ENCODE measurements at places on chromosomes 5 and 9.

DNA sequence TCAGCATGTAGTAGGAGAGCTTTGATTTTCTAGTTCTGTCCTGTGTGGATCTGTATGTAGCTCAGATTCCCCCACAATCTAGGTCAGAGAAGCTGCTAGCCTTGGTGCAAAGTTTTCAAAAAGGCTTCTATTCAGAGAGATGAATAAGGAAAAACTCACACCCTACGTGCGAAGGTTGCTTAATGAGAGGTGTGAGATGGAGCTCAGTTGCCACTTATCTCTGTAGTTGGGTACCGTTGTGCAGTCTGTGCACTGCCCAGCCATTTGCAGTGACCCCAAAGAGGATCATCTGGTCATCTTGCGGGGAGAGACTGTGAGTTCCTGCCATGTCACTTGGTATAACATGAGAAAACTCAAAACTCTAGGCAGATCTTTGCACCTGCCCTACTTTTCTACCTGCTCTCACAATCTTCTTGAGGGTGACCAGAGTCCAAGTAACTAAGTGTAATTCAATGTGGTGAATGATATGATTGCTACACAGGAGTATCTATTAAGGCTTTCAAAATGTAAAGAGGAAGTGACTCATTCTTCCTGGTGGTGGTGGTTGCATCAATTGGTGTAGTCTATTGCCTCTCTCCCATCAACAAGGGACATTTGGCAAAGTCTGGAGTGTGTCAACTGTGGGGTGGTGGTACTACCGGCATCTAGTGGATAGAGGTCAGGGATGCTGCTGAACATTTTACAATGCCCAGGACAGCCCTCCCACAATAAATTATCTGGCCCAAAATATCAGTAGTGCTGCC lies 65.2 kb downstream of the TMC1 start:
- DNase-seq: no peak

GRCh38 chr5:138979684-138980280 lies 104.6 kb upstream of the LRRTM2 start:
- DNase-seq: no peak

- no peak for DNase-seq
These were observed 3.9 kb downstream of the SLC4A9 start for GRCh38 chr5:140363631-140364471.

DNA sequence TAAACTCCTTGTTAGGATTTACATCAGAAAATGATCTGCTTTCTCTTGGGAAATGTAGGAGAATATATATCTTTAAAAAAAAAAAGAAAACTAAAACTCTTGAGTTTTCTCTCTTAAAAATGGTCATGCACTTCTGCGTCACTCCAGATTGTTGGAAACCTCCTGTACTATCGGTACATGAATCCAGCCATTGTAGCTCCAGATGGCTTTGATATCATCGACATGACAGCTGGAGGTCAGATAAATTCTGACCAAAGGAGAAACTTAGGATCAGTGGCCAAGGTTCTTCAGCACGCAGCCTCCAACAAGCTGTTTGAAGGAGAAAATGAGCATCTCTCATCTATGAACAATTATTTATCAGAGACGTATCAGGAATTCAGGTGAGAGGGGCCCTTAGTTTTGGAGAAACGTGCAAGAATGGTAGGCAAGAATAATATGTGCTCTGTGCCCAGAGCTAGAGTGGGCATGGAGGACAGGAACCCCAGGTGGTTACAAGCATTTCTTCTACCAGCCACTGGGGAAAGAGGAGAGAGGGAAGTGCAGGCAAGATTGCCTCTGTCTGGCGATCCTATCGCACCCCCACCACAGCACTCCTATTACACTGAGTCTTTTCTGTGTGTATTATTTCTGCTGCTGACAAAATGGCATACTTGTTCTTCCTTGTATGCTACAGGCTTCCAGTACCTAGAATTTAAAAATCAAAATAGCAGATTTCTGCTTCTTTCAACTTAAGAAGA lies 41.4 kb upstream of the F2R start:
- no peak for DNase-seq

DNA sequence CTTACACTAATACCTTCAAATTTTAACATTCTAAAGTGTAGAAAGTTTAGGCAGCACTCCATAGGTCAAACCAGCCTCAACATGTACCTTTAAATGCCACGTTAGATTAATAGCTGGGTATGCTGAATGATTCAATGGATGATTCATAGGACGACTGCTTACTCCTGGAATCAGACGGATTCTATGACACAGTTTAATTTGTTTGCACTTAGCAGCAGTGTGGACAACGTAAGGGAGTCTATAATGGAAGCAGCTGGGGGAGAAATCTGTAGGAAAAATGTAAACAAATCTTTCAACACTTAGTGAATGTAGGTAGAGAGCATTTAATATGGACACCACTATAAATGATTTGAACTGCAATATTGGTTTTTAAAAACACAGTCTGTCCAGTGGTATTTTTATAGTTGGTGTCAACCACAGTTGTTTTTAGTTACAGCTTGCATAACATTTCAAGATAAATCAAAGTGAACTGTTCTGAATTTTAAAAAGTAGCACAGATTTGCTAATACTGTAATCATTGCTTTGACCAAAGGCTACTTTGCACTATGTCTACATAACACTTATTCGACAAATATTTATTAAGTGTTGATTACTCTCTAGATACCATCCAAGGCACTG lies 701.5 kb upstream of the MEF2C start:
- DNase-seq: no peak

DNA sequence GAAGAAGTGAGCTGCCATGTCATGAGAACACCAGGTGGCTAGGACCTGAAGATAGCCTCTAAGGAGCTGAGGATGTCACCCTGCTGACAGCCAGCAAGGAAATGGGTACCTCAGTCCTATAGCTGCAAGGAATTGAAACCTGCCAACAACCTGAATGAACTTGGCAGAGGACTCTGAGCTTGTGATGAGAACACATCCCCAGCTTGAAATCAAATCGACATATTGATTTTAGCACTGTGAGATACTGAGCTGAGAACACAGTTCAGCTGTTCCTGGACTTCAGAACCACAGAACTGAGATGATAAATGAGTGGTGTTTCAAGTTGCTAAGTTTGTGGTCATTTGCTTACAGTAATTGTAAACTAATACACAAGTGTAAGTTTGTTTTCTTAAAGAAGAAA lies 5.5 kb upstream of the RASEF start:
- no peak for DNase-seq

- DNase-seq: no peak
These were observed 72.8 kb downstream of the TRIO start for GRCh38 chr5:14215901-14216300.

- no peak for DNase-seq
These were observed 219.8 kb downstream of the FBXL7 start for GRCh38 chr5:15719784-15720183.

- no peak for DNase-seq
These were observed 65.4 kb downstream of the DRD1 start for GRCh38 chr5:175378444-175379028.

- DNase-seq: peak; percentile 88
These were observed 24.8 kb upstream of the IER5L start for GRCh38 chr9:129202613-129203555.

DNA sequence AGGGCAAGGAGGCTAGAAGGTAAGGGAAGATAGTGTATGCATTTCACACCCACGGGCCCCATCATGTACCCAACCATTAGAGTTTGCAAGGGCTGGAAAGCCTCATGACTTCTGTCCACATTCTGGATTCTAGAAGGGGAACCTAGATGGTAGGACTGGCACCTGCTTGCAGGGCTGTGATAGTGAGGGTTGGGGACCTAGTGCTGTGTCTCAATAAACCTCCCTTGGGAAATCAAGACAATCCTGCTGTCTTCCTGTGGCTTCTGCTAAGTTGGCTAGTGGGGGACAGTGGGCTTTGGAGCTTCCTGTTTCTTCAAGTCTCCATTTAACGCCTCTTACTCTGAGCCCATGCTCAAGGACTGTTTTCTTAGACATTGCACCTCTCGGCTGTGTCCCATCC lies 43.6 kb upstream of the SYNPO start:
- no peak for DNase-seq

- no peak for DNase-seq
These were observed 224.1 kb upstream of the RASEF start for GRCh38 chr9:83287021-83287420.

DNA sequence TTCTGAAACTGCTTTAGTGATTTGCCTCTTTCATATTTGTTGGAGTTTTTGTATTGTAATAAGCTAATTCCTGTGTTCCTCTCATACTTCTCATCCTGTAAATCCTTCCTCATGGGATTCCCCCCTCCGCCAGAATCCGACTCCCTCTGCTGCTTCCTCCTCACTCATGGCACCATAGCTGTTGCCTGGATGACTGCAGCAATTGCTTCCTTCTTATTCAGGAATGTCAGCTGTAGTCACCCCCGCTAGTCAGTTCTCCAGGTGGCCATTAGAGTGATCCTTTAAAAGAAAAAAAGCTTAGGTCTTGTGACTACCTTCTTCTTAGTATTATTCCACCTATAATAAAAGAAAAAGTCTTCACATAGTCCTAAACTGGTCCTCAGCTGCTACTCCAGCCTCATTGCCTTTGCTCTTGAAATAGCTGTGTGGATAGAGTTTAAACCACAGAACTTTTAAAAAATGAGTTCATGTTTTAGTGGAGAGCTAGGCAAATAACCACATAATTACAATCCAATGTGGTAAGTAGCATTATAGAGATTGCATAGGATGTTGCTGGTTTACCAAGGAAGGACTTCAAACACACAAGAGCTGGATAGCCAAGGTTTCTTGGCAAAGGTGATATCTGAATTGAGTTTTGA lies 227.3 kb downstream of the KDM4C start:
- DNase-seq: no peak

DNA sequence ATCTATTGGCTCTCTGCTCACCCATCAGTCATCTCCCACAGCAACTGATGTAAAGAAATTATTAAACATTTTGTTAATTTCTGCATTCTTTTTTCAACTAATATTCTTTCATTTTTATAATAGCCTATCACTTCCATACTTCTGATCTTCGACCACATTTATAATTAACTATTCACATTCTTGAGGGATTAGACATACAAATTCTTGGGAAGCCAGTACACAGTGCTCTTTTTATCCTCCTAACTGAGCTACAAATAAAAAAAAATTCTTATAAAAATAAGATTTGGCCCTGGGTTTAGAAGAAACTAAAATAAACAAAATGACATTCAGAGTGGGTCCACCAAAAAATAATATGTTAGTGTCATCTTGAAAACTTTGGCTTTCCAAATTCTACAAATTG lies 103.7 kb upstream of the ITGA1 start:
- no peak for DNase-seq

DNA sequence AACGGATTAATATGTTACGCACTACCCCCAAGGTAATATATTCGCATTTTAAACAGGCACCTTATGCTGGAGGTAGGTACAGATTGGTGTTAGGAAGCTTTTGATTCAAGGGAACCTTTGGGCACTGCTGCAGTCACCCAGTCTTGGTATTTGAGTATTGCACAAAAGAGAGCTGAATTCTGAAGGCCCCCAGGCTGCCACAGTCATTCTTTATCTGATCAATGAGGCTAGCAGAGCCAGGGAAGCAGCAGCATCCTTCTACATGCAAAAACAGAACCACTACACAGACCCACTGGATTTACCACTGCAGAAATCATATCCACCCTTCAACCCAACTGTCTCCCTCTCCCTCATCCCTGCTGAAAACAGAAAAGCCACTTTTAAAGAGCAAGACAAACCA lies 121.2 kb upstream of the GRIN3A start:
- no peak for DNase-seq

GRCh38 chr5:57383093-57383861 lies 99.3 kb downstream of the ACTBL2 start:
- no peak for DNase-seq

- DNase-seq: no peak
These were observed 146.2 kb downstream of the GOLPH3 start for GRCh38 chr5:32027717-32028458.

GRCh38 chr9:68507130-68507805 lies 33.4 kb downstream of the TMEM252 start:
- peak; percentile 60 for DNase-seq

- DNase-seq: no peak
These were observed 22.5 kb downstream of the MSANTD3 start for GRCh38 chr9:100449420-100449819.

- DNase-seq: peak; percentile 7
These were observed 75.3 kb downstream of the HMGCR start for GRCh38 chr5:75412111-75412990.

GRCh38 chr9:281741-282645 lies 67.3 kb downstream of the DOCK8 start:
- no peak for DNase-seq

- no peak for DNase-seq
These were observed 338.8 kb downstream of the ARL15 start for GRCh38 chr5:53971551-53971950.

DNA sequence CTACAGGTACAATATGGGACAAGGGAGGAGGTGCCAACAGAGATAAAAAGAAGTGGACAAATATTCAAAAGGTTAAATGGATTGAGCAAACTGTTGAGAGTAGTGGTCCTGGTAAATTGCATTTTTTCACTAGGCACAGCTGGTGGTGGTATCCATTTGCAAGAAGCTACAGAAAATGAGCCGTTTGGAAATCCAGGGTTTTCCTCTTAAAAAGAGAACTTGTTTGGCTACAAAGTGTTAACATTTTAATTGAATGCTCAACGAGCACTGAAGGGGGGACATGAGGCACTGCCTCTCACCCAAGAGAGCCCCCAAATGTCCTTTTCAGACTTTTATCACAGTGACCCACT lies 491 bp upstream of the ZCCHC9 start:
- DNase-seq: no peak

GRCh38 chr5:139651853-139652787 lies 4.0 kb downstream of the CXXC5 start:
- DNase-seq: peak; percentile 89

DNA sequence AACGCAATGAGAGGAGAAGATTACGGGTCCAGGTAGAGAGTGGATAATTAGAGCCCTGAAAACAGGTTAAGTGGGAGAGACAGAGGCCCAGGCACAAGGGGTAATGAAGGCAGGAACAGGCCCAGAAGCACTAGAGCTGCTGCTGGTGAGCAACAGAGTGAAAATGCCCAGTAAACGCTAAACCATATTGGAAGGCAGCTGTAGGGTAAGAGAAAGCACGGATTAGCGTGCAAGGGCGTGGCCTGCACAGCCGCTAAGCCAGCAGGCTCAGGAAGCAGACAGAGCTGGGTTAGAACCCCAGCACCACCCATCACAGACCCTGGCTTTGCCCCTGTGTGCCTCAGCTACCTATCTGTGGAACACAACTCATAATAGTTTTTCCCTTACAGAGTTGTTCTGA lies 93.2 kb downstream of the PAX5 start:
- DNase-seq: no peak
